Inflammatory macrophage treated with lipopolysaccharide for 1 hour (primary cell): ENCODE measurements at places on chromosomes 2 and 18.

- no peak for DNase-seq
Observed at GRCh38 chr2:222017252-222017850, 281.4 kb downstream of the PAX3 start.

DNA sequence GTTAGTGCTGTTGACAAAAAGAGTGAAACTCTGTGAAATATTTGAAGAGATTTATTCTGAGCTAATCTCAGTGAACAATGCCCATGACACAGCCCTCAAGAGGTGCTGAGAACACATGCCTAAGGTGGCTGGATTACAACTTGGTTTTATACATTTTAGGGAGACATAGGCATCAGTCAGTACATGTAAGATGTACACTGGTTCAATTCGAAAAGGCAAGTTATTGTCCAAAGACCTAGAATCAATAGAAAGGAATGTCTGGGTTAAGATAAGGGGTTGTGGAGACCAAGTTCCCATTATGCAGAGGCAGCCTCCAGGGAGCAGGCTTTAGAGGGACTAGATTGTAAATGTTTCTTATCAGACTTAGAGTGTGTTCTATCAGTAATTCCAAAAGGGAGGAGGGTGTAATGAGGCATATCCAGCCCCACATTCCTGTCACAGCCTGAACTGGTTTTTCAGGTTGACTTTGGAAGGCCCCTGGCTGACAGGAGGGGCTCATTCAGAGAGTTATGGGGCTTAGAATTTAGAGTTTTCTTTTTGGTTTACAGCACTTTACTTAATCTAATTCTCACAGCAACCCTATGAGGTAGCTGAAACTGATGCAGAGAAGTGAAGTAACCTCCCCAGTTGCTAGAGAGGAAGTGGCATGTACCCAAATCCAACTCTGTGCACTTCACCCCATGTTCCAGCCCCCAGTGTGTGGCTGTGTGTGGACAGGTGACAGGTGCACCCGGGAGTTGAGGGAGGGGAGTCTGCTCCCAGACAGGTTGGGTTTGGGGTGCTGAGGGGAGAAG lies 28.3 kb upstream of the ASAP2 start:
- peak; percentile 54 for DNase-seq

DNA sequence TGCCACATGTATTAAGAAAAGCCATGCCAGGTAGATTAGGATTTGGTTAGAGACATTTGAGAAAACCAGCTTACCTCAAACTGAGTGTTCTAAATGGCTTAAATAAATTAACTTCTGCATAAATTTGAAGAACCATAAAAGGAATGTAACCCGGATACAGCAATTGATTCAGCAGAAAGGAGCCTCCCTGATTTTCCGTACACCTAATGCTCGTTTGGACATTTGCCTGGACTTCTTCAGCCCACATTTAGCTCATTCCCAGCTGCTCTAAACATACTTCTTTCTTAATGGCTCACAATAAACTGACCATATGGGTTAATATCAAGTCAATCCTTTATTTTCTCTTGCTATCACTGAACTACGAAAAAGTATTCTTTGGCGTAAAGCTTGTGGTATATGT lies 392.4 kb downstream of the ZNF516 start:
- DNase-seq = no peak

GRCh38 chr2:138649571-138649970 lies 130.6 kb downstream of the NXPH2 start:
- no peak for DNase-seq
